ENCODE measurements at places on chromosomes 3 and 15. TPM values are rescaled to one million over a fixed set of nuclear protein-coding genes. Genes with fewer than 3 reads are reported as not detected.

The CATSPER2 gene
- 4.0 TPM for total RNA-seq

The SHISA5 gene
- 142 TPM for total RNA-seq

The POLQ gene
- total RNA-seq = 19.7 TPM

The MME gene
- not detected for total RNA-seq

The TLR9 gene
- 0.45 TPM for total RNA-seq

The ATP8B4 gene
- 1.5 TPM for total RNA-seq

The SCAANT1 gene
- not detected for total RNA-seq

The P2RY14 gene
- total RNA-seq = 0.66 TPM

The FANCD2 gene
- total RNA-seq = 48.0 TPM

The FYCO1 gene
- total RNA-seq = 14.0 TPM

The PFN2 gene
- 1.9 TPM for total RNA-seq

The TMCO5A gene
- total RNA-seq = not detected

The RHCG gene
- not detected for total RNA-seq

The GABRG3 gene
- not detected for total RNA-seq

The ARGFX gene
- not detected for total RNA-seq

The DPPA2 gene
- total RNA-seq = not detected

The EBLN2 gene
- total RNA-seq = 6.8 TPM

The C2CD4B gene
- total RNA-seq = not detected

The CAMKV gene
- total RNA-seq = not detected

The SH2D7 gene
- total RNA-seq = not detected

The CEMIP gene
- not detected for total RNA-seq

The UPK1B gene
- not detected for total RNA-seq

The SPINK8 gene
- not detected for total RNA-seq

The GPR87 gene
- total RNA-seq = not detected

The TBC1D23 gene
- total RNA-seq = 31.2 TPM

The ITIH4 gene
- total RNA-seq = 16.5 TPM

The IL16 gene
- total RNA-seq = 318 TPM

The STAB1 gene
- not detected for total RNA-seq

The RPN1 gene
- 145 TPM for total RNA-seq

The HYAL3 gene
- total RNA-seq = 7.0 TPM

The UROC1 gene
- not detected for total RNA-seq

The DZIP1L gene
- total RNA-seq = 0.30 TPM

The SLC28A2 gene
- not detected for total RNA-seq

The IL5RA gene
- total RNA-seq = not detected

The DNASE1L3 gene
- not detected for total RNA-seq

The ALAS1 gene
- total RNA-seq = 45.6 TPM
